ENCODE measurements at places on chromosomes 7 and 10.

- DNase-seq: no peak
These were observed 33.6 kb downstream of the WASL start for GRCh38 chr7:123715198-123715597.

DNA sequence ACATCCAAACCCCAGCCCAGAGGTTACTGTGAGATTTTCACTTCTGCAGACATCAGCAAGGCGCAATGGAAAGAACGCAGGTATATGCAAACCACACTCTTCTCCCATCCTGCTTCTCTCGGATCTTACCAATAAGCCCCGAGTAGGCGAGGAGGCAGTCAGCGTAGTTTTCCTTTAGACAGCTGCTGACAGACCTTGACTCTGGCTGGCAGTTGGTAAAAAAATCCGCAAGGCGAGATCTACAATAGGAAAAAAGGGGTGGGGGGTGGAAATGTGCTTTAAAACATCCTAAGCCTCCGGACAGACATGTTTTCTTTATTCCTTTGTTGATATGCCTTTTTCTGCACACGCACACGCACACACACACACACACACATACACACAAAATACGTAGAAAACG is 176.5 kb downstream of the GFRA1 start:
- DNase-seq: peak; percentile 51

DNA sequence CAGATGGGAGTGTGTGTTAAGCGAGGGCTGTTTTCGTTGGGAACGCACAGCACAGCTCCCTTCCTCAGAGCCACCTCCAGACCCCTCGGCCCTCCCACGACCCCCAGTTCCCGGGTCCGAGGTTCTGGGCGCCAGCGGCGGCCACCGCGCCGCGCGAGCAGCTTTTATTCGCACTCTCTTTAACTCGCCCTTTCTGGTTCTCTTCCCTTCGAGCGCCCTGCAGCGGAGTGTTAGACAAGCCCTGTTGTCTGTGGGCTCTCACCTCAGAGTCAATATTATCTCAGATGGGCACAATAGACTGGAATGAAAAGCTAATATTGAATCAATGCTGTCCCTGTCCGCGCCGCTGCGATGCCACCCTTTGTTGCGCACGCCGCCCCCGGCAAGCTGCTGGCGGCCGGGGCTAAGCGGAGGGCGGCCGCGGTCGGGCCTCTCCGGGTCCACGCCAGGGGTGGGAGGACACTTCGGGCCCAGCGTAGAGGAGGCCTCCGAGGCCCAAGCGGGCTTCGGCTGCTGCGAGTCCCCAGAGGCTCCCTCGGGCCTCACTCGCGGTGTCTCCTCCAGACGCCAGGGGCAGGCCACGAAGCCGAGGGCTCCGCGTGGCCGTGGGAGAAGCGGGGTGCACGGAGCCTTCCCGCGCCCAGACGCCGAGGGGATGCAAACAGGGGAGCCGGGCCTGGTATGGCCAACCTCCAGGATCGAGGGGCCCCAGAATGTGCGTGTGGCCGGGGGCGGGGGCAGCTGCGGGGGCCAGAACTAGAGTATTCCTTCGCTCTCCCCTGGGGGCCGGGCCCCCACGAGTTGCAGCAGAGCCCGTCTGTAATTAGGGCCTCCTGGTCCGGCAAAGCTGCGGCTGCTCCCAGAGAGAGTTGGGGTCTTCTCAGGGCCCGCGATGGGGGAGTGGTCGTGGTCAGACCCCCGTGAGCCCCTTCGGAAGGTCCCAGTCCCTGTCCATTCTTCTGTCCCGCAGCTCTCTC is 7.9 kb upstream of the EMX2 start:
- DNase-seq: peak; percentile 21

GRCh38 chr7:73728551-73728950 is 9.1 kb upstream of the STX1A start:
- no peak for DNase-seq

GRCh38 chr10:14403881-14404623 is 73.3 kb upstream of the FRMD4A start:
- peak; percentile 64 for DNase-seq

DNA sequence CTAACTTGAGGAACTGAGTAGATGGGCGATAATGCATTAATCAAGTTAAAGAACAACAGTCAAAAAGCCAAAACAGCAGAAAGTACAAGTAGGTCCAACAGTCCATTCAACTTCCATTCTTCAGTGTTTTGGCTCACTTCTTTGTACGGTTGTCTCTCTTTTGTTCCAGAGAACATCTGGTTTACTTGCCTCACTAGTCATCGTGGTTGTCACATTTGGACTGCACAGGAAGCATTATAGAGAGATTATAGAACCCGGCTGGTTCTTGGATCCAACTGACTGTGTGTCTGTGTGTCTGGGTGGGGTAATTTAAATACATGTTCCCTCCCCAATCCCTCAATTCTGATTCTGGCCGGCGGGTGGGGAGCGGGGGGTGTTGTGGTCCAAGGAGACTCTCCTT is 1.8 kb upstream of the CEP41 start:
- no peak for DNase-seq

DNA sequence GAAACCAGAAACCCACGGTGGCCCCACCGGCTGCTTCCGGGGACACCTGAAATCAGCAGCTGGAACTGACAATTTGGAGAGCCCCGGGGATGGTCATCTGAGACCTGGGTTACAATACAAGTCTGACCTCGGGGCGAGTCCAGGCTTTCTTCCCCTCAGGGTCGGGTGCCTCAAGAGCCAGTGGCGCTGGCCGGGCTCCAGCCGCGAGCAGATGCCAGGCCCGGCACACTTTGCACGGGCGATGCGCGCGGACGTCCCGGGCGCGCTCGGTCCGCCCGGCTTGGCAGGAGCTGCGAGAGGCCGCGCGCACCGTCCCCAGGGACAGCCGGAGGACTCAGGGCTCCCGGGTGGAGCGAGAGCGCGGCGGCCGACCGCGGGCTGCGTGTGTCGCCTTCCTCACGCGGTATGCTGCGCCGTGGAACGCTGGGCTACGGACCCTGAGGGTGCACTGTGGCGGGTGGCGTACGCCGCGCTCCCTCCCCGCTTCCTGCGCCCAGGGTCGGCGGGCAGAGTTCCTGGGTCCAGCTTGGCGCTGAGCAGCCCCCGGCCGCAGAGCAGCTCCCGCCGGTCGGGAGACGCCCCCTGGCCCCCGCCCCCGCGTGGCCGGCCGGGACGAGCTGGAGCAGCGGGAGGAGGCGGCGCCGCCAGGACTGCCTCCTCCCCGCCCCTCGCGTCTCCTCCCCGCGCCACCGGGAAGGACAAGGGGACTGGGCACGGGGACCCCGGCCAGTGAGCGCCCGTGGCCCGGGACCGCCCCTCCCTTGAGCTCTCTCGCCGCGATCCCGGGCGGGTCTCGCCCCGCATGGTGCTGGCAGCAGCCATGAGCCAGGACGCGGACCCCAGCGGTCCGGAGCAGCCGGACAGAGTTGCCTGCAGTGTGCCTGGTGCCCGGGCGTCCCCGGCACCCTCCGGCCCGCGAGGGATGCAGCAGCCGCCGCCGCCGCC is at the start of gene RBM20:
Gene RBM20 (plus strand): TSS at position 684 of the 945 bp plus-strand sequence. CDS start 119 bp downstream, at position 803.
- DNase-seq: peak; percentile 37

DNA sequence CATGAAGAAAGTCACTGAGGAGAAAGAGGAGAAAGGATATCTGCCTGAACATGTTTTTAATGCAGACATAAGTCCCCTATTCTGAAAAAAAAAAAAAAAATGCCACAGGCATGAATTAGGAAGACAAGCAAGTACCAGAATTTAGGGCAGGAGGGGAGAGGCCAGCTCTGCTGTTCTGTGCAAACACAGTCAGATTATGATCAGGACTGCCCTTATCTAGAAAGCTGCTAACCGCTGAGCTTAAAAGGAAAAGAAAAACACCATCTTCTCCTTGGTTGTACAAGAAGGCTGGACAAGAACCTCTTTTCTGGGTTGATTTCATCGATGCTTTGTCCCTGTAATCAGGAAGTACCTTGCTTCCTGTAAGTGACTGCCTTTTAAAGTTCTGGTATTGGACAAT is 15.3 kb upstream of the PWWP2B start:
- no peak for DNase-seq

DNA sequence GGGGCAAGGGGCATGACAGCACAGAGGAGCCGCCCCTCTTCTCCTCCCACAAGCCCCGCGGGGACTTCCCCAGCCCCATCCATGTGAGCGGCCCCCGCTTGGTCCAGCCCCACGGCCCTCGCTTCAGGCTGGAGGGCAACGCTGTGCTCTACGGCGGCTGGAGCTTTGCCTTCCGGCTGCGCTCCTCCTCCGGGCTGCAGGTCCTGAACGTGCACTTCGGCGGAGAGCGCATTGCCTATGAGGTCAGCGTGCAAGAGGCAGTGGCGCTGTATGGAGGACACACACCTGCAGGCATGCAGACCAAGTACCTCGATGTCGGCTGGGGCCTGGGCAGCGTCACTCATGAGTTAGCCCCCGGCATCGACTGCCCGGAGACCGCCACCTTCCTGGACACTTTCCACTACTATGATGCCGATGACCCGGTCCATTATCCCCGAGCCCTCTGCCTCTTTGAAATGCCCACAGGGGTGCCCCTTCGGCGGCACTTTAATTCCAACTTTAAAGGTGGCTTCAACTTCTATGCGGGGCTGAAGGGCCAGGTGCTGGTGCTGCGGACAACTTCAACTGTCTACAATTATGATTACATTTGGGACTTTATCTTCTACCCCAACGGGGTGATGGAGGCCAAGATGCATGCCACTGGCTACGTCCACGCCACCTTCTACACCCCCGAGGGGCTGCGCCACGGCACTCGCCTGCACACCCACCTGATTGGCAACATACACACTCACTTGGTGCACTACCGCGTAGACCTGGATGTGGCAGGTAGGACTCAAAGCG is 5.1 kb downstream of the AOC1 start:
- no peak for DNase-seq

DNA sequence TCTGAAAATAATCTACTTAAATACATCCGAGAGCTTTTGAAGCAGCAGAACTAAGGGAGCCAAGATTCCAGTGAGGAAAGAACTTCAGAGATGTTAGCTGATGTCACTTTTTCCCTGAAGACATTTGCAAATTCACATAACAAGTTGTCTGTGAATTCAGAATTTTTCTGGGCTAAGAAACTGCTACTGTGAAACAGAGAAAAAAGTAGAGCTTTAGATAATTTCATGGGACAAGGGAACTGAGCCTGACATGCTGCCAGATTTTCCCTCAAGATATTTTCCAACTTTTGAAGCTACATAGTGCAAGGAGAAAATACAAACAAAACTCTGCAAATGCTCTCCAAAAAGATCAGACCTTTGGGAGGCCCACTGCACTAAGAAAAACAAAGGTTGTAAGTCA is 484.2 kb downstream of the ANKRD7 start:
- peak; percentile 86 for DNase-seq

GRCh38 chr7:69967689-69968450 is 369.6 kb downstream of the AUTS2 start:
- DNase-seq: no peak

DNA sequence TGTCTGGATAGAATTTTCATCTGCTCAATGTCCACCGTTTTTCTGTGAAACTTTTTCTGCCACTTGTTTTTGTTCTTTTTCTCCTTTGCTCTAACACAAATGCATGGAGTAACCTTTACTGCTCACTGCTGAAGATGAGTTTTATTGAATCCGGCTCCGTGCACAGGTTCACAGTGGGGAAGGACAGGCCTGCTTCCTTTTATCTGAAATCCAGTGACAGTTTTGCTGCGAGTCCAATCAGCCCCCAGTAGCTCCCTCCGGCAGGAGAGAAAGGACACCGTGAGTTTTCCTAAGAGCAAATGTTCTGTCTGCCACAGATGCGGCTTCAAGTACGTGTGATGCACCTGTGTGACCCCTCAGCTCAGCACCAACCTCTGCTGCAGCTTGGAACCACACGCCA is 246.8 kb downstream of the MAD1L1 start:
- no peak for DNase-seq

DNA sequence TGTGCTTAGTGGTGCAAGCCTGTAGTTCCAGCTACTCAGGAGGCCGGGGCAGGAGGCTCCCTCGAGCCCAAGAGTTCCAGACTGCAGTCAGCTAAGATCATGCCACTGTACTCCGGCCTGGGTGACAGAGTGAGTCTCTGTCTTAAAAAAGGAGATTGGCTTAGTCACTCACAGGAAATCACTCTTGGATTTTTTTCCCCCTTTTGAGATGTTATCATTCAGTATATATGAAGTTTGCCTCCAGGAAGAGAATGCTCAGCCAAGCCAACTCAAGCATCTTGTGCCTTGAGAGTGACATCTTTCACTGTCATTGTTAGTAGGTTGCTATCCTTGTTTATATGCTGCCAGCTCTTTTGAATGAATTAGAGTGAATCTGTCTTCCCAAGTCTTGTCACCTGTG is 28.0 kb downstream of the NIPSNAP2 start:
- DNase-seq: no peak

DNA sequence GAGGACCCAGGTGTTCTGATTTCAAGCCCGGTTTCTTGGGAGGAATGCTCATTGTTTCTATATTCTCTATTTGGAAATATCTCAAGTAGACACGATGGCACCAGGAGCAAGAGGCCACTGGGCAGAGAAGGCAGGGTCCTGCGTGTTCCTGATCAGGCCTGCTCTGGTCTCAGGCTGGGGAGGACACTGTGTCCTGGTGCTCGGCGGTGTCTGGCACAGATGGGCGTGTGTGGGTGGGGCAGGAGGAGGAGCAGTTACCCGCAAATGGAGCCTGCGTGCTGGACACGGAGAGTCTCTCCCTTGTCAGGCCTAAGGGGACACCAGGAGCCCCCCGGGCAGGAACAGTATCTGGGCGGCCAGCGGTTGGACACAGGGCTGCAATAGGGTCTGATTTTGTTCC is 25.9 kb upstream of the GOLGA7B start:
- no peak for DNase-seq

GRCh38 chr10:28471652-28472050 is 61.3 kb upstream of the WAC start:
- DNase-seq: no peak

GRCh38 chr10:77289027-77289501 is 348.5 kb downstream of the KCNMA1 start:
- no peak for DNase-seq

DNA sequence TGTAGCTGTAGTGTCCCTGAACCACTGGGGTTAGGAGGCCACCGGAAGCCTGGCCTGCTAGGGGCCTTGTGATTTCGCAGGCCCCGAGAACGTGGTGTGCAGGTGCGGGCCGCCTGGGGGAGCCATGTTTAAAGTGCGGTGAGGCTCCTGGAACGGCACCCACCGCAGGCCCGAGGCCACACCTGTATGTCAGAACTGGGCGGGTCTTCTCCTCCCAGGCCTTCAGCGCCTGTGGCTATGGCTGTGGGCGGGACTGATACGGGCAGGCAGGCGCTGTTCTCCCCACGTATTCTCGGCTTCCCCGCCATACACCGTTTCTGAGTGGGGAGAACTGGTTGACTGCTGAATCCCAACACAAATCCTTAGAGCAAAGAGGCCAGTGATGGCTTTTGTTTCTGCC is 74.8 kb downstream of the DNAJB6 start:
- DNase-seq: no peak

DNA sequence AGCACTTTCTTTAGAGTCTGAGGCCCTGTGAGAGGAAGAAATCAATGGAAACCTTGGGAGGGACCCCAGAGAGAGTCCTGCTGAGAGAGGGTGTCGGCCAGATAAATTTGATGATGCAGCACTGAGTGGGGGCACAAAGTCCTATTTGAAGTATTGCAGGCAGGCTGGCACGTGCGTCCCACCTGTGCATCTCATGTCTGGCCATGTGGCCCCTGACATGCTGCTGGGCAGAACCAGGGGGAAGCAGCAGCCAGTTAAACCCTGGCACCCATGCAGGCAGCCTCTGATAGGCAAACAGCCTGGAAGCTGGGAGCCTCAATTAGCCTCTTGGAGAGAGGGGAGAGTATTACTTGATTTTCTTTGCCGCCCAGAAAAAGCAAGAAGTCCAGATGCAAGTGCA is 180.9 kb downstream of the PLXNA4 start:
- no peak for DNase-seq
